ENCODE measurements at places on chromosomes 3 and 15.

DNA sequence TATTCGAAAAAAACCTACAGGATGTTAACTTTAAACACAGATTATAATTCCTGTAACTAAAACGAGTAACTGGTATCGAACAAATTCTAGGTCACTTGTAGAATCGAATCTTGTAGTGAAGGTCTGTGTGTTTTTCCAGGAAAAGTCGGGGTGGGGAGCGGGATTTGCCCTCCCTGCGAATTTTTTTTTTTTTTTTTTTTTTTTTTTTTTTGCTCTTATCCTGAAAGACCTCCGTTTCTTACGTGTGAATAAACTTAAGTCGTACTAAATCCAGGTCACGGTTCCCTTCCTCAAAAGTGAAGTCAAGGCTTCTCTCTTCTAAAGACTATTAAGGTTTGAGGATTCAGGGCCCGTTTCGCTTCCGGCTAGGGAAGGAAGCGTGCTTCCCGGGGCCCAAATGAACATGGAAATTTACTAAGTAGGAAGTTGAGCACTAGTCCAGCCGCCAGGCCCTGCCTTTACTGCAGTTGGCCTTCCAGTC, 770 bp downstream of the TBC1D5 start:
- no peak for DNase-seq

GRCh38 chr3:62676689-62677271, 198.4 kb downstream of the CADPS start:
- no peak for DNase-seq

GRCh38 chr15:54305138-54305537, 326.9 kb downstream of the UNC13C start:
- DNase-seq, result no peak

- no peak for DNase-seq
Observed at GRCh38 chr3:69712933-69713332, 26.3 kb upstream of the MITF start.

GRCh38 chr3:171362575-171362974, 97.6 kb downstream of the TNIK start:
- no peak for DNase-seq

- DNase-seq, result no peak
Observed at GRCh38 chr3:83890039-83890762, 1068.6 kb upstream of the CADM2 start.

DNA sequence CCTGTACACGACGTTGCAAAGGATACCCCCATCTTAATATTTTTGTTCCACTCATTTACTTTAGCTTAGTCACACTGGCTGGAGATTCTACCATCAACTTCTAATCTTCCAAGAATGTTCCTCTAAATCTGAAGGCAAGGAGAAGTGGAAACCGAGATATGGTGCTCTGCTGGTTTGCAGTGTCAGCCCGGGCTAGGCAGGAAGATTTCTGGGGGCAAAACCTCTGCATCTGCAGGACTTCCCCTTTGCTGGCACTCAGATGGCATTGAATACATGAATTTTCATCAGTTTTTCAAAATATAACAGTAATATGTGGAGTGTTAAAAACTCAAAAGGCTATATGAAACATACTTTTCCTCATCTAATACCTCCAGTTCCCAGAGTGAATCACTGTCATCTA, 240.4 kb downstream of the RPLP1 start:
- DNase-seq, result no peak

GRCh38 chr15:81256916-81257315, 60.2 kb downstream of the IL16 start:
- DNase-seq, result peak; percentile 11

DNA sequence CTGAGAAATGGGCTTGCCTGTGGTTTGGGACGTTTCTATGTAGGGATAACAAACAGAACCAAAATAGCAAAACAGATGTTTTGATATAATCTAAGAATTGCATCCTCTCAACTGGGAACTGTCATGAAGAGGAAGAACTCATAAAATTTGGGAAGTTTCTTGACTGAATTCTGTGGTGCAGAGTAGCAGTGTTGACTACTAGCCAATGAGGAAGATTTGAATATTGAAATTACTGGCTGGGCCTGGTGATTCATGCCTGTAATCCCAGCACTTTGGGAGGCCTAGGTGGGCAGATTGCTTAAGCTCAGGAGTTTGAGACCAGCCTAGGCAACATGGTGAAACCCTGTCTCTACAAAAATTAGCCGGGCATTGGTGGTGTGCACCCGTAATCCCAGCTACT, 42.2 kb downstream of the ZNF609 start:
- DNase-seq, result no peak

- DNase-seq, result no peak
Observed at GRCh38 chr3:186589121-186589520, 18.6 kb downstream of the DNAJB11 start.

GRCh38 chr3:12601072-12601471, 44.2 kb downstream of the MKRN2 start:
- no peak for DNase-seq

GRCh38 chr15:89613031-89613430, 37.8 kb downstream of the TICRR start:
- no peak for DNase-seq

GRCh38 chr3:100001526-100002270, 112.6 kb downstream of the FILIP1L start:
- DNase-seq, result no peak

GRCh38 chr3:14617508-14618023, 34.0 kb upstream of the CCDC174 start:
- DNase-seq, result no peak

- no peak for DNase-seq
Observed at GRCh38 chr15:58362262-58362922, 69.4 kb upstream of the LIPC start.

GRCh38 chr3:37779289-37780152, 82.2 kb upstream of the CTDSPL start:
- DNase-seq, result peak; percentile 68

- DNase-seq, result no peak
Observed at GRCh38 chr15:41936155-41936554, 36.2 kb downstream of the EHD4 start.

- no peak for DNase-seq
Observed at GRCh38 chr3:15646851-15647511, 45.4 kb downstream of the BTD start.

DNA sequence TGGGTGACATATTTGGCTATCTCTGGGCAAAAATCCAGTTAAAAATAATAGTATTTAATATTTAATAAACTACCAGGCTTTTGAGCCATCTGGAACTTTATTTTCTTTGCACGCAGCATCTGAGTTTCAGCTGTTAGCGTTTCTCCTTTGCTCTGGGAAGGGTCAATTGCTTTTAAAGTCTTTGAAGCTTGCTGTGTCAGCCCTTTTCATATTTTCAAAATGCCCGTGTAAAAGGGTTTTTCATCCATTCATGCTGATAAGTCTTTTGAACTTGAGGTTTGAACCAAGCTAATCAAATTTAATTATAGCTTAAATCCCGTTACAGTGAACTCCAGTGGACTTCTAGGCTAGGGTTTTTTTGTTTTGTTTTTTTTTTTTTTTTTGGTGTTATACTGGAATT, 79.1 kb downstream of the SLC25A26 start:
- no peak for DNase-seq

GRCh38 chr3:130814691-130815472, 68.3 kb upstream of the PIK3R4 start:
- no peak for DNase-seq

DNA sequence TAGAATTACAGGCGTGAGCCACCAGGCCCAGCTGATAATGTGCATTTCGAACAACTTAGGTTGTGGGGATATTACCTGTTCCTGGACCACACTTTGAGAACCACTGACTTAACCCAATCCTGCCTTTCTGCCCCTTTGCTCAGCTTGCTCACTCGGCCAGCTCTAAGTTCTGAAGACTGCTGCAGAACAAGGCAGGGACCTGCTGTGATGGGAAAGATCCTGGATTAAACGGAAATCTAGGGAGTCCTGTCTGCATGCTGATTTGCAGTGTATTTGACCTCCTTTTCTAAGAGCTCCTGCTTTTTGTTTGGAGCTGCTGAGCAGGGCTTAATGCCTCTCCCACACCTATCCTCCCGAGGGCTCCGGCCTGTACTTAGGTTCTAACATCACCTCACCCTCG, 2.9 kb downstream of the LTK start:
- no peak for DNase-seq

DNA sequence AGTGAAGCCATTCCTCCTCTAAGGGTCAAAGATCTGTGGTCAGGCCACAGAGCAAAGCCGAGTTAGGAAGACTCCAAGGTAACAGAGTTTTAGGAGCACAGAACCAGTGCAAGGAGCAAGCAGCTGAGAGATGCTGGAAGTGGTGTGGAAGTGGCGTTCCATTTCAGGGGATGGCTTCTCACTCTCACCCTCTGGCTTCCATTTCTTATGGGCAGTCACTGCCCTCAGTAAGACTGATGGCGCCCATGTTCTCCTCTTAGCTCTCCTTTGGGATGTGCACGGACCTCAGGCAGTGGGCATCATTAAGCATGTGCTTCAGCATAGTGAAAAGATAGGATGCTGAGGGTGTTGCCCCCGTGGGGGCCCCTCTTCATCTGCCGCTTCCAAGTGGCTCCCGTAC, 90.3 kb downstream of the ASB7 start:
- DNase-seq, result no peak

DNA sequence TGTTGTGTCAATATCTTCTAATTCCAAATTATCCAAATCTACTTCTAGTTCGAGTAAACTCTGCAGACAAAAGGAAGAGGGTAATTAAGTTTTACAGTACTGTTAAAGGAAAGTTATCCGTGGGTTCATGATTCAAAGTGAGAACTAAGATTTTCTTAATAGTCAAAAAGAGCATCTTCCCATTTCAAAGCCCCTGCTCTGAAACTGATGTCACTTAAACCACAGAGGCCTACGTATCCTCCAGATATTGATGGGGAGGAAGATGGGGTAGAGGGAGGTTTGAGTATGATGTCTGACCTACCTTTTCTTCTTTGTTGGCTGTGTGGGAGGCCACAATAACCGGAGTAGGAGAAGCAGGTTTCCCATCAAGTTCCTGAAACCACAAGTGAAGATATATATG, 14.1 kb downstream of the MRPS22 start:
- no peak for DNase-seq

GRCh38 chr3:170605490-170605889, 19.6 kb upstream of the SLC7A14 start:
- DNase-seq, result no peak

DNA sequence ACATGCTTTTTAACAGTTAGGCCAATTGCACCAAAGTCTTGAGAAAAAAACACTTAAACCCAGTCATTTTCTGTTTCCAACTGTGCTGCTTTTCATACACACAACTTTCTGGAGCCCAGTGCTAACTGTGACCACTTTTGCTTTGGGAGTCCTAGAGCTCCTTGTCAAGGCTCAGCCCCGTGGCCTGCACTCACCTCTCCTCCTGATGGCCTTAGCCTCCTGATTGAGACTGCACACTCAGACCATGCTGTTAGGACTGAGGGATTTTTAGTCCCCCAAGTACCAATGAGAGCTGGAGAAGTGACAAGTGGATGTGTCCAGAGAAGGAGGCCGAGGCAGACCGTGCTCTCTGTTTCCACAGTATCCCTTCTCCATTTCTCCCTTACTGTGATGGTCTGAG, 15.2 kb upstream of the RARRES1 start:
- no peak for DNase-seq

DNA sequence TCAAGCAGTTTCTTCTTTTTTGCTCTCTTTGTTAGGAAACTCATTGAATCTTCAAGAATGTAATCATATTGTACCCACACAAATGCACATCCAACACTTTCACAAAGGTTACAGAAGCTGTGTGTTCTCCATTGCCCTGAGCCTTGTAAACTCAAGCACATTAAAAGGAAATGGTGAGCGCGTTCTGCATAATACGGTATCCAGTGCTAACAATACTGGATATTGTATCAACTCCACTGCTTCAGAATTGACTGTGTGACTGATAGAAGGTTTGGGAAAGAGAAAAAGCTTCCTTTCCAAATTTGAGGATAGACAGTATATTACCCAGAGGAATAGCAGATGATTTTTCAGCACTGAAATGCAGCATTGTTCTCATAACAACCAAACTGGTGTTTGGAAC, 268.9 kb upstream of the RBMS3 start:
- DNase-seq, result no peak

DNA sequence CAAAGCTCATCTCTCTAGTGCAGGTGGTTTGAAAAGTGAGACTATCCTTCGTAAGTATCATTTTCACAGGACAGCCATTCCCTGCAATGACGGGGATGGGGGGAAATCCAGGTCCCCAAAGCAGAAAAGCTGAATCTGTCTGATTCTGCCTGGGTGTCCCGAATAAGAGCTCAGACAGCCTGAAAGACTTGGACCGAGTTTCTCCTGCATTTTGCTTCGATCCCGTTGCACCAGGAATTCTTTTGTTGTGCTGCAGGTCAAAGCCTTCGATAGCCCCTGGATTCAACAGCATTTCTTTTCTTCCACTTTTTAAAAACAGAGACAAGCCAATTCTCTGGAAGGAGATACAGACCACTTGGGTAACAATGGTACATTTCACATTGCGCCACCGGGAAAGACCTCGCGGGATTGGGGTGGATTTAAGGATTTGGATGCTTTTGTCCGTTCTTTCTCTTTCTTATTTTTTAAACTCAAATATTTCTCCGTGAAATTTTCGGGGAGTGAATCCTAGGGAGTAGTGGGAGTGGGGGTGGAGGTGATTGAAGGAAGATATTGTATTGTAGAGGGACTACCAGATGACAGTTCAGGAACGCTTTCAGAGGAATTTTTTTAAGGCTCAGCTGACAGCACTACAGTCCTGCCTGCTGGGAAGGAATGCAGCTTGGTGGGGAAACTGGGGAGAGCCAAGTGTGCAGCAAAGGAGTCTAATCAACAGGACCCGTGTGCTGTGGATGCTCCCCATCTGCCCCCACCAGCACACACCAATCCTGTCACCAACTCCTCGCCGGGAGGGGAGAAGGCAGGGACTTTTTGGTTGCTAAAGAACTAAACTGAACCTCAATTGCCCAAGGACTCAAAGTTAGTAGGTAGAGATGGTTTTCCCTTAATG, 2.6 kb downstream of the SLITRK3 start:
- DNase-seq, result peak; percentile 11

- DNase-seq, result no peak
Observed at GRCh38 chr3:123383091-123384053, 65.5 kb downstream of the ADCY5 start.

GRCh38 chr3:59658274-59658673, 608.4 kb upstream of the CFAP20DC start:
- no peak for DNase-seq

DNA sequence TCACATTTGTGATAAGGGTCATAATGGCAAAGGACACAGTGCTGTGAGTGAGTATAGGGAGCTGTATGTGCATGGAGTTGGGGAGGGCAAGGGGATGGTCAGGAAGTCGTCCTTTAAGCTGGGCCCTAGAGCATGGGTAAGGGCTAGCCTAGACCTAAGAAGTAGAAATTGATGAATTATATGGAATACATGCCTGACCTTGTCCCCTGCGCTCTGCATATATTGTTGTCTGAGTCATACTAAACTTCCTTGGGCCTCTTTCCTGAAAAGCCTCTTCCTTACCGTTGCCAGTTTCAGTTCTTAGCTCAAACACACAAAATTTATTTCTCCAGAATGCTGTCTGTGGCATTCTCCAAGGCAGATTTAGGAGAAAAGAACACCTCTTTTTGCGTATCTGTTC, 4.6 kb downstream of the SNRK start:
- DNase-seq, result no peak

GRCh38 chr3:98657457-98657856, 64.0 kb upstream of the CPOX start:
- no peak for DNase-seq

All from globus pallidus (tissue), 1 donor.